ENCODE measurements at places on chromosomes 5 and 9. TPM values are rescaled to one million over a fixed set of nuclear protein-coding genes. Genes with fewer than 3 reads are reported as not detected.
A peak's percentile ranks its signal among the peaks of the same experiment; 100 is the strongest.

- no peak overlapping the region for H3K27ac ChIP-seq
These were observed 1472.5 kb upstream of the CDH6 start for GRCh38 chr5:29720954-29721353.

DNA sequence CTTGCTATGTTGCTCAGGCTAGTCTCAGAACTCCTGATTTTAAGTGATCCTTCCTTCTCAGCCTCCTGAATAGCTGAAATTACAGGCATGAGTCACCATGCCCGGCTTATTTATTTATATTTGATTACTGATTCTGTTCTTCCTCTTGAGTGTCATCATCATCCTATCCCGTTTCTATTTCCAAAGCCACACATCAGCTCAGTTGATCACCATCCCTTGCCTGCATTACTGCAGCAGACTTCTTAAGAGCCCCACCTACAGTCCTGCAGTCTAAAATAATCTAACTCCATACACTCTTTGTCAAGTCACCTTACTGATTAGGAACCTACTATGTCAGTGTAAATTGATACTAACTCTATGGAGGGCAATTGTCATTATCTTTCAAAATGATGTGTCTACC lies 138.9 kb upstream of the RAI14 start:
- no peak overlapping the region for H3K27ac ChIP-seq
- H3K4me1 ChIP-seq, result peaks cover 9% of the 10 kb centered on the region
- no peaks in the 10 kb centered on the region for H3K36me3 ChIP-seq
- H3K27me3 ChIP-seq, result no peaks in the 10 kb centered on the region

DNA sequence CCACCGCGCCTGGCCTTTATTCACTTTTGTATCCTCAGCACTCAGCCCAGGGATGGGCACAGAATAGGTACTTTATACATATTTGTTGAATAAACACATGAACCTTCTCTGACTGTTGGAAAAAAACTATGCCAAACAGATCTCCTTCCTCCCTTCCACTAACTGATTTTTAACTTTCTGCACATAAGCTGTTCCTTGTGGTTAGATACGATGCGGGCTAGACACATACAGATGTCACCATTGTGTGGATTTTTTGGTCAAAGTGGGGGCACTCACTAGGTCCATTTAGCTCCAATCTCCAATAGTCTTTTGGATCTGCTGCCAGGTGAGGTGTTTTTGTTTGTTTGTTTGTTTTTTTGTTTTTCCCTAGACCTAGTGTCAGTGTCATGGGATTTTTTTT lies 5.1 kb downstream of the TEX48 start:
- no peaks in the 10 kb centered on the region for H3K27me3 ChIP-seq
- peak overlapping the region; percentile 44 for H3K4me3 ChIP-seq
- peak overlapping the region; percentile 72 for H3K27ac ChIP-seq
- peaks cover 37% of the 10 kb centered on the region for H3K4me1 ChIP-seq

DNA sequence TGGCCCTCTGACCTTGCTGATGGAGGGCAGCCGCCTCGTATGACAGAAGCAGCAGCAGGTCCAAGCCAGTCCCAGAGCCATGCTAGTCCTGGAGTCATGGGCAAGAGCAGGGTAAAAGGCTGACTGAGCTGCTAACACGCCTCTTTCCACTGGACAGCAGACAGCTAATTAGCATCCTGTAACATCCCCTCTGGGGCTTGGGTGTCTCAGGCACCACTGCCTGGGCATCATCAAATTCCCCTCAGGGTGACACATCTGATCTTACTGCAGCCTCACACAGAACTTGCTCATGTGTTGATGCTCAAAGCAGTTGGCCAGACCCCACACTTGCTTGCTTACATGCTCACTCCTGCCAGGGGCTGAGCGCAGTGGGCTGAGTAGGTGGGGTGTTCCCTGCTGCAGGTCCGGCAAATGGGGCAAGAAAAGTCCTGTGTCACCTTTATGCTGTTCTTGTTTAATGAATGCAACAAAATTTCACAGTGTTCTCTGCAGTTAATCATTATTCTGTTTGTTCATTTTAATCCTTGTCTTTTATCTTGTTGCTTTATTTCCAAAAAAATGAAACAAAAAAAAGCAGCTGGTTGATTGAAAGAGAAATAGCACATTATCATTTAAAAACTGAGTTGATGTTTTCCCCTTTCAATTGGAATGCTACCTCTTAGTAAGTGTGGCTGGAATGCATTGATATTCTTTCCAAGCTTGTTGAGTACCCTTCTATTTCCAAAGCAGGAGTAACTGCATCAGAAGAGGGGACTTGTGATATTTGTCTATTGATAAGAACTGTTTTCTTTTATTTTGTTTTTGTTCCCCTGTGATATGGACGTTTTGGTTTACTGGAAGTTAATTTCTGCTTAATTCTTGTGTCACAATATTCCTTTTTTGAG lies 254.1 kb downstream of the CDH18 start:
- no peak overlapping the region for H3K4me3 ChIP-seq
- H3K27ac ChIP-seq, result no peak overlapping the region
- no peaks in the 10 kb centered on the region for H3K27me3 ChIP-seq
- H3K4me1 ChIP-seq, result no peaks in the 10 kb centered on the region
- no peak for DNase-seq

GRCh38 chr5:59287361-59287760 lies 606.2 kb downstream of the PDE4D start:
- no peak overlapping the region for H3K4me3 ChIP-seq
- H3K27me3 ChIP-seq, result 0 out of 2 replicates have a peak, but pooled peaks cover 6% of the 10 kb centered on the region
- H3K36me3 ChIP-seq, result no peaks in the 10 kb centered on the region
- H3K27ac ChIP-seq, result no peak overlapping the region
- H3K4me1 ChIP-seq, result no peaks in the 10 kb centered on the region
- DNase-seq, result no peak

- no peak for DNase-seq
- no peak overlapping the region for H3K27ac ChIP-seq
- no peaks in the 10 kb centered on the region for H3K36me3 ChIP-seq
- H3K27me3 ChIP-seq, result no peaks in the 10 kb centered on the region
- H3K4me1 ChIP-seq, result 0 out of 2 replicates have a peak, but pooled peaks cover 5% of the 10 kb centered on the region
These were observed 130.4 kb downstream of the ESM1 start for GRCh38 chr5:54854883-54855581.

The CREB3 gene
- total RNA-seq, result 111 TPM

DNA sequence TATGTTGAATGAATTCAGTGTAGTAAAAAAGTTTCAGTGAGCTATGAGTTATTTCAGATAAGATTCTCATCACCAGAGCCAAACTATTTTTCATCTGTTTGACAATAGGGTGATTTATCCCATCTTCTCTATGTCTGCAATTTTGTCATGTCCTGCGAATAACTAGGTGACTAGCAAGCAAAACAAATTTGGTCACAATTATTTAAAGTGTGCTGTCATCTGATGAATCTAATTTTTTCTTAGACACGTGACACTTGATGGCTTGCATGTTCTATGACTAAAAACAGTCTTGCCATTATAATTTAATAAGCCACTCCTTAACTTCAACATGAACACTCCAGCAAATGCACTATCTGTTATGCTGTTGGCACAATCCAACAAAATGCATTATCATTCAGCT lies 35.0 kb downstream of the FEM1C start:
- DNase-seq, result no peak
- no peaks in the 10 kb centered on the region for H3K27me3 ChIP-seq
- peaks cover 12% of the 10 kb centered on the region for H3K4me1 ChIP-seq
- no peak overlapping the region for H3K27ac ChIP-seq
- H3K4me3 ChIP-seq, result no peak overlapping the region
- no peaks in the 10 kb centered on the region for H3K36me3 ChIP-seq

GRCh38 chr5:139178589-139178917 lies 19.6 kb downstream of the SIL1 start:
- H3K4me1 ChIP-seq, result peaks cover 16% of the 10 kb centered on the region
- no peak overlapping the region for H3K4me3 ChIP-seq
- H3K36me3 ChIP-seq, result no peaks in the 10 kb centered on the region
- H3K27ac ChIP-seq, result no peak overlapping the region
- H3K27me3 ChIP-seq, result no peaks in the 10 kb centered on the region
- no peak for DNase-seq

DNA sequence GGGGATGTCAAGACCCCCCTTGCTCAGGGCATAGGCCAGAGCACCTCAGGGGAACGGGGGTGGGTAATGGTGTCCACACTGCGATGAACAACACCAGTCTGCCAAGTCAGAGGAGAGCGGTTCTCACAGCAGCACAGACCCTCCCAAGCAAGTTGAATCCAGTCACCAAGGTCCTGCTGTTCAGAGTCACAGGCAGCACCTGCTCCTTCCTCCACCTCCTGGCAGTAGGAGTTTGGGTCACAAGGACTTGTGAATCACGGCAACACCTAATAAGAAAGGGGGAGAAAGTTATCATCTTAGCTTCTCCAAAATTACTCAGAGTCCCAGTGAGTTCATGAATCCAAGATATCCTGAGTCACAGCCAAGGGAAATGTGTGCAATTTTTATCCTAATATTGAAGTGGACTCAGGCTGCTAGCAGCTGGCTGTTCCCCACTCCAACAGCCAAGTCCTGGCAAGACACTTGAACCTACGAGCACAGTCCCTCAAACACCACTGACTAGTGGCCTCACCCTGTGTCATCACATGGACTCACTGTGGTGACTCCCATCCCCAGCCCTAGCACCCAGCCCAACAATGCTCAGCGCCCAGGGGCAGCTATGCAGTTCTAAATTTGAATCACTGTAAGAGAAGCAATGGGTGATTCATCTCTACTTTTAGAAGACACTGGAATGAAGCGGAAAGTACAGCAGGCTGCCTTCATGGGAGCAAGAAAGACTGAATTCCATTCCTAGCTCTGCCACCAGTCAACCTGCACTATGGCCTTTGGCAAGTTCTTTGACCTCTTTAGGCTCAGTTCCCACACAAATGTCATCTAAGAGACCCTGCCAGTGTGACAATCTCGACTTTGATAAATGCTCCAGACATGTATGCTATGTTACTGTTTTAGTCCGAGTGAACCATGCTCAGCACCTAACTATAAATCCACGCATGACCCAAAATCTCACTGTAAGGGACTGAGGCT lies 113.7 kb downstream of the KLHL3 start:
- H3K36me3 ChIP-seq, result no peaks in the 10 kb centered on the region
- 0 out of 2 replicates have a peak overlapping the region, but pooled peaks have one; percentile 2 for H3K4me3 ChIP-seq
- DNase-seq, result peak; percentile 96
- H3K27ac ChIP-seq, result peak overlapping the region; percentile 82

DNA sequence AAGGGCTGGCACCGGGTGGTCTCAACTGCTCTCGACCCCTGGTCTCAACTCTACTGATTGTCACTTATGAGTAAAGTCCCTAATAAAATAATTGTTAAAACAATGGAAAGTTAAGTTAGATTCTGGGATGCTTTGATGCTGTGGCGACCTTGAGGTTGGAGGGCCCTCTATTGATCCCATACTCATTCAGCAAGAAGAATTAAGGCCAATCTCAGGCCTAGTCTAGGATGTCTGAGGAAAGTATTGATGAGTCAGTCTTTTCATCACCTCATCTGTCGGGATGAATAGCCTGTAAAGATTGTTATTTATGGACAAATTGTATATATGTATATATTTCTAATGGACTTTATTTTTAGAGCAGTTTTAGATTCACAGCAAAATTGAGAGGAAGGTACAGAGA lies 50.8 kb downstream of the WDR36 start:
- H3K36me3 ChIP-seq, result no peaks in the 10 kb centered on the region
- no peak overlapping the region for H3K27ac ChIP-seq
- H3K4me1 ChIP-seq, result peaks cover 17% of the 10 kb centered on the region
- no peaks in the 10 kb centered on the region for H3K27me3 ChIP-seq
- no peak overlapping the region for H3K4me3 ChIP-seq
- DNase-seq, result no peak

The C7 gene
- not detected for total RNA-seq

DNA sequence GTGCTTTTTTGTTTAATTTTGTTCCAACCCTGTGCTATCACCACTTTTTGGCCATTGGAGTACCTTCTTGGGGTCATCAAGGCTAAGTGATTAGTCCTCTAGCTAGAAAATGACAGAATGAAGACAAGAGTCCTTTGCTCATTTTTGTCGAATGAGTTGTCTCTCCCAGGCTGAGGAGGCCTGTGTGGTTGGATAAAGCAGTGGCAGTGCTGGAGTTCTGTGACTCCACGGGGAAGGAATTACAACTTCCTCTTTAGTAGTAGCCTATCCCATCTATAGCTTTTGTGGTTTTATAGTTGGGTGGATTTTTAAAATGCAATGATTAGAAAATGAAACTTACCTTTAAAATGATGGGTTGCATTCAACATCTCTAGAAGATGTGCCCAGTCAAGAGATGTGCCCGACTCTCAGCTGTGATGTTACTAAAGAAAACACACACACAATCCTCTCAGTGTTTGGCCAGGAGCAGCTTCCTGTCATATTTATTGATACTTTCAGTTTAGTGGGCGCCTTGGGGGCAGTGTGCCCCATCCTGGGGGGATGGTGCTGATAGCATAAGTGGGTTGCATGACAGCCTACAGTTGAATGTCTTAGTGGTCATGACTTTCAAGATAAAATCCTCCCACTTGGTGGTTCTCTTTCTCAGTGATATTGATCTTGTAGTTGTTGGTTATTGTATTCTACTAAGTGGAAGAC lies 11.9 kb downstream of the OTULINL start:
- no peak overlapping the region for H3K27ac ChIP-seq
- H3K4me1 ChIP-seq, result no peaks in the 10 kb centered on the region
- peak; percentile 35 for DNase-seq
- H3K4me3 ChIP-seq, result no peak overlapping the region
- peaks cover 7% of the 10 kb centered on the region for H3K27me3 ChIP-seq

GRCh38 chr5:68460147-68460798 lies 244.7 kb downstream of the PIK3R1 start:
- no peaks in the 10 kb centered on the region for H3K27me3 ChIP-seq
- peak; percentile 71 for DNase-seq

The BARHL1 gene
- total RNA-seq, result not detected

DNA sequence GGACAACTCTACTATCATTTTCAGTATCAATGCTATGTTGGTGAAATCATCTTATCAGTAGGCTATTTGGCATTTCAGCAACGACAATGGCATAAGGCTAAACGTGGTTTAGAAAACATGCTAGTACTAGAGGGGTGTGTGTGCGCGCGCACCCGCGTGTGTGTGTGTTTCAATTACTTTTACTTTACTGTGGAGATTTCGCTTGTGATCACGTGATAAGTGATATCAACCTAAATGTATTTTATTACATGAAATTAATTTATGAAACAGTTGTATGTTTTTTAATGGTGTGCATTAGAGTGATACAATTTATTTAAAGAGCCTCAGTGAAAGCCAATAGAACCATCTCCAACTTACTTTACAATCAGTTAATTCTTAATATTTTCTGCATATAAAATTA lies 587.9 kb upstream of the ITGA1 start:
- DNase-seq, result no peak
- H3K27ac ChIP-seq, result no peak overlapping the region
- no peak overlapping the region for H3K4me3 ChIP-seq
- no peaks in the 10 kb centered on the region for H3K27me3 ChIP-seq
- no peaks in the 10 kb centered on the region for H3K4me1 ChIP-seq

DNA sequence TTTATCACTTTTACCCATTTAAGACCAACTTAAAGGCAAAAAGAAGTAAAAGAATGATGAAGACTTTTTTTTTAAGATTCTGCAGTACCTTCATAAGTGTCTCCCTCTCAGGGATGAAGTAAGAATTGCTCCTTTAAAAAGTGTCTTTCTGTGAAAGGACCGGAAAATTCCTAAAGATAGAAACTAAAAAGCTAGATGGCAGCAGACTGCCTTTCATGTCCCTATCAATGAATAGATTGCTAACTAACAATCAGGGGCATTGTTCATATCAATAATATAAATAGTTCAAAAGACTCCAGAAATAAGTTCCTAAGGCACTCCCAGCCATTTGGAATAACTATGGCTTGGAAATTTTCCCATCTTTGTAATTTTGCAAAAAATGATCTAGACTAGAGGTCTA lies 558.0 kb downstream of the PDE4D start:
- DNase-seq, result peak; percentile 7
- H3K4me1 ChIP-seq, result no peaks in the 10 kb centered on the region
- no peak overlapping the region for H3K4me3 ChIP-seq
- H3K27me3 ChIP-seq, result peaks cover 5% of the 10 kb centered on the region
- H3K27ac ChIP-seq, result no peak overlapping the region

- H3K4me1 ChIP-seq, result no peaks in the 10 kb centered on the region
- DNase-seq, result no peak
- no peak overlapping the region for H3K27ac ChIP-seq
These were observed 78.0 kb upstream of the C6 start for GRCh38 chr5:41291323-41291722.
